ENCODE measurements at places on chromosomes 6 and 20.

GRCh38 chr6:47203266-47203937, 106.3 kb downstream of the TNFRSF21 start:
- DNase-seq = peak; percentile 20

- DNase-seq = peak; percentile 15
Measured at GRCh38 chr6:161235776-161236633, 37.9 kb downstream of the AGPAT4 start.

DNA sequence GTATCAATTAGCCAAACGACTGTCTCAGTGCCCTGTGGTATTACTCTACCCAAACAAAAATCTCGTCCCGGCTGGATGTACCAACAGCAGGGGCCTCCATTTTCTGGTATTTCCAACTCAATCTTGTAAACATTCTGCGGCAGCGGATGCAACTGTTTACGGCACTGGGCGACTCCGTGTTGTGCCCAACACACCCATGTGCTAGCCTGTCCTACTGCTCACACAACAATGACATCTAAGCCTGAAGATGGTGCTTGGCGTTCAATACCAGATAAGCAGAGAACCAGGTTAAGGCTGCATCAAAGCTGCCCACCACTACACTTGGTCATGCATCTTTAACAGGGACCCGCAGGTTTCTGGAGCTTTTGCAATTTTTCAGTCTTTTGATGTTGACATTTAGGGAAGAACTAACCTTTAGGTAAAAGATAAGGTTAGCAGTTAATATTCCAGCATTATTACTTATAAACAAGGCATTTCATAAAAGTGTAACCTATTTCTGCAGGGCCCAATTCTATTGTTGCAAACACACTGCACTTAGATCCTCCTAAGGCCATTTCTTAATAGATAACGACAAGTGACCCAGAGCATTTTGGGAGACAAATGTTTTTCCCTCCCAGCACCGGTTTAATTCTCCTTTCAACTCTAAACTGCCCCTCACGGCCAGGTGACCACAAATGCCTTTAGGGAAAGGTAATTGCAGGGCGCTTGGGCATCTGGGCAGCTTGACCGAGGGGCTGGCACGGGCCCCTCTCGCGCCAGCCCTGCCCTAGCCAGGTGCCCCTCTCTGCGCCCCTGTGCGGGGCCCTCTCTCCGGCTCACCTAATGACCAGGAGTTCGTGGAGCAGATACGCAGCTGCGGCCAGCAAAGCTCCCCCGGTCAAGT, 945 bp downstream of the FAXC start:
- no peak for DNase-seq

- DNase-seq = no peak
Measured at GRCh38 chr6:19838442-19839236, 1.5 kb downstream of the ID4 start.

DNA sequence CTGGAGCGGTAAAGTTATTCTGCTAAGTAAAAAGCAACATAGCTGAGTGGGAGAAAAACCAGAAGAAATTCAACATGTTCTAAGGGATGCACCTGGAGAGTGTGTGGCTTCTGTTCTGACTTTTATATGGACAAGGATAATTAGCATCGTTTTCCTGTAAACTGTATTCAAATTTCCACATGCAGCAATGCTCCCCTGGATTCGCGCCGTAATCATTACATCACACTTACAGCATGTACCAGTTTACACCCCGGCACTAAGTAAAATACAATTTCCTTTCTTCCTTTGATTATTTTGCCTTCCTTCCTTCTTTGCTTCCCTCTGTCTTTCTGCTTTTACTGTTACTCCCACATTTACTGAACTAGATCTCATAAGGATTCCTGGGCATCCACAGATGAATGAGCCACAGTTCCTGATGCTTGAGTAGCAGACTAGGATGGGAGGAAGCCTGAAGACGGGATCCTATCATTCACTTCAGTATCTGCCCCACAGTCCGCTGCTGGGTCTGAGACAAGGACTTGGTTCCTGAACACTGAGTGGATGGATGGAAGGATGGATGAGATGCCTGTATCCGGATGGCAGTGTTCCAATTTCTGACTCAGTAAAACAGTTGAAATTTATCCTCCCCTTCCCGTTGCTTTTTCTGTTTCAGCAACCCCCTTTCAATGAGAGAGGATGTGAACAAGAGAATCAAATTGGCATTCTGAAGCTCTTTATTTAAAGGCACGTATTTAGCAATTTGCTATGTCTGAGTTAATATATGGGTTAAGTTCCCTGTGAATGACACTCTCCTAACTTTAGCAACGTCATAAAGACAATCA, 174.6 kb downstream of the GJA10 start:
- DNase-seq = no peak

GRCh38 chr20:56348305-56348693, 10.5 kb upstream of the FAM210B start:
- DNase-seq = no peak

GRCh38 chr20:62739581-62740285, 31.1 kb downstream of the NTSR1 start:
- DNase-seq = no peak

DNA sequence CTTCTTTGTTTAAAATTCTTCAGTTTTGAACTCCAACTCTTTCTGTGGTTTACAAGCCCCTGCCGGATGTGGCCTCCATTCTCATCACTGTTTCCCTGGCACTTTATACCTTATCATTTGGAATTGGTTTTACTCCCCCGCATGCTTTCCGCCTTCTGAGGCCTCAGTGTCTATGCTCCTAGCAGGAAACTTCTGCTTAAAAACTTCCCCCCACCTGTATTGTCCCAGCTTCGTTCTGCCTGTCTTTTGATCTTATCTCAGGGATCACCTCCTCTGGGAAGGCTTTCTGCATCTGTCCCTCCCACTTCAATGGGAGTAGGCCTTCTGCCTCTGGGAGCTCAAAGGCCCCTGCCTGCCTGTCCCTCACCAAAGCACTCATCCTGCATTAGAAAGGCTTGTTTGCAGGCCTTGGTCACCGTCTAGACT, 3.4 kb upstream of the ANGPT4 start:
- DNase-seq = no peak

DNA sequence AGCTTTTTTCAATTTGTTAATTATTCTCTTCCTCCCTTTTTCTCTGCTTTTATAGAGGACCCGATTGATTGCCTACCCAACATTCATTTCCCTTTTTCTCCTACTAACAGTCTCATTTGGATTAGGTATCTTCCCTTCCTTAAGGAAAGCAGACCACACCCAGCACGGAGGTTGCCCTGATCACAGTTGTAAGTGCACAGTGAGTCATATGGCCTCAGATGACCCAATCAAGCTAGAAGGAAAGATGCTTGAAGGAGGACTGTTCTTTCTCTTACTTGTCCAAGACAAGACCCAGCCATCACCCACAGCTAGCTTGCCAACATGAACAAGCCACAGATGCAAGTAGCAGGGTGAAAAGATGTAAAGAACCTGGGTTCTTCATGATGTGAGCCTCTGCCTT, 518.6 kb downstream of the PKHD1 start:
- no peak for DNase-seq

DNA sequence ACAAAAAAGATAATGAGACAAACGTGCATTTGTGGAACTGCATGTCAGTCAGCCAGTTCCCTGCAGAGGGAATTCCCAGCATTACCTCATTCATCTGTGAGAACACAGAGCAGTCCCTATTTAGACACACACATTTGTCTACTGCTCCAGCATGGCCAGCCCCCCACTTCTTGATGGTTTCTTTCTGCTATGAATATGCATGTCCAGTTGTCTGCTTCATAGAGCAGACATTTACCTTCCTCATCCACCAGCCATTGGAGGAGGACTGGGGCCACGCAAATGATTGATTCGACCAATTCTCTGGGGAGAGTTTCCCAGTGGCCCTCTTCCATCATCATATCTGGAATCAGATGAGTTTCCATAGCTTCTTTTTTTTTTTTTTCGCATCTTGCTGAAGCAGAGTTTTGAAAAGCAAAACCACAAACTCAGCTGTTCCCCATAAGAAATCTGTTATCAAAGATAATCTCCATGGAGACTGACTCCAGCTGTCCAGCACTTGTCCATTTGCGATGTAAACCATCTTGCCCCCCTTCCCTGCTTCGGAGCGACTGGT, 11.8 kb downstream of the ENPP1 start:
- no peak for DNase-seq

DNA sequence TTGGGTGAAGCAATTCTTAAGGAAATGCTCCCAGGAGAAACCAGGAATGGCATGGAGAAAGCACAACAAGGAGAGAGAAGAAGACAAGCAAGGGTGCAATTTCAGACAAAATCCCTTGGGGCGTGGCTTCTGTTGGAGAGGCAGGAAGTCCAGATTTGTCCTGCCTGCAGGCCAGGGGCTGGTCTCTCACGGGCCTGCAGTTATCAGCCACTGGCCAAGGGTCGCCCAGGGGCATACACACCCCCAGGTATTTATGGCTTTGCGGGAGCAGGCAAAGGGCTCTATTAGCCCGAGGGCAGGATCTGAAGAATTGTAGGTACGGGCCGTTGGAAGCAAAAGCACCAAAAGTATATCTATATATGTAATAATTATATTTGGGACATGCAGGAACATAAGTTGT, 87.7 kb downstream of the IYD start:
- no peak for DNase-seq

DNA sequence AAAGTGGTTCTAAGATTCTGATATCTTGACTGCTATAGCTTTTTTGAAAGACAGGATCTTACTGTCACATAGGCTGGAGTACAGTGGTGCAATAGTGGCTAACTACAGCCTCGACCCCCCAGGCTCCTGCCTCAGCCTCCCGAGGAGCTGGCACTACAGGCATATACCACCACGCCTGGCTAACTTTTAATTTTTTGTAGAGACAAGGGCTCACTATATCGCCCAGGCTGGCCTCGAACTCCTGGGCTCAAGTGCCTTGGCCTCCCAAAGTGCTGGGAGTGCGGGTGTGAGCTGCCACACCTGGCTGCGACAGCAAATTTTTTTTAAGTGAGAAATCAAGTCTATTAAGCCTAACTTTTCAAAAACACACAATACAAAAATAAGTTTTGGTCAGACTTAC, 106.6 kb downstream of the NOL4L start:
- no peak for DNase-seq

DNA sequence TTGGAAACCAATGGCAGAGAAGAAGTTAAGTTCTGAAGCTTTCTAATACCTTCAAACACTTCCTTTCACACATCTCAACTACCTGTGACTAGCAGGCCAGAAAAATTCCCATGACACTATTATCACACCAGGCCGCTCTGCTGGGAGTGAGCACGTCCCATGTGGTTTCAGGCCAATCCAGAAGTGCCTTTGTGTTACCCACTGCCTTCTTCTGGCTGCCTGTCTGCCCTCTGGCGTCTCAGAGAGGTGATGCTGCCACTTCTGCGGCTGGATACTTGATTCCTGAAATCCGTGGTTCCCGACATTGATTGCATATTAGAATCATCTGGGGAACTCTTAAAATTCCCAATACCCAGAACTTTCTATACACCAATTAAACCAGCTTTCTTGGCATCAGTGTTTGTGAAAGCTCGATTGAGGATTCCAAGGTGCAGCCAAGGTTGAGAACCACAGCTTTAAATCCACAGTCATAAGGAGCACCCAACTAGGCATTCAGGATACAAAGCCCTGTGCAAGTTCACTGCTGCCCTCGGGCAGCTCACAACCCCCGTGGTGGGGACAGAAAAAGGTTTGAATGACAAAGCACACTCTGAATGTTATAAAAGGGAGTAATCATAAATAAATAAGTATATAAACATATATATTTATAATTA, 65.6 kb downstream of the STMND1 start:
- DNase-seq = no peak

DNA sequence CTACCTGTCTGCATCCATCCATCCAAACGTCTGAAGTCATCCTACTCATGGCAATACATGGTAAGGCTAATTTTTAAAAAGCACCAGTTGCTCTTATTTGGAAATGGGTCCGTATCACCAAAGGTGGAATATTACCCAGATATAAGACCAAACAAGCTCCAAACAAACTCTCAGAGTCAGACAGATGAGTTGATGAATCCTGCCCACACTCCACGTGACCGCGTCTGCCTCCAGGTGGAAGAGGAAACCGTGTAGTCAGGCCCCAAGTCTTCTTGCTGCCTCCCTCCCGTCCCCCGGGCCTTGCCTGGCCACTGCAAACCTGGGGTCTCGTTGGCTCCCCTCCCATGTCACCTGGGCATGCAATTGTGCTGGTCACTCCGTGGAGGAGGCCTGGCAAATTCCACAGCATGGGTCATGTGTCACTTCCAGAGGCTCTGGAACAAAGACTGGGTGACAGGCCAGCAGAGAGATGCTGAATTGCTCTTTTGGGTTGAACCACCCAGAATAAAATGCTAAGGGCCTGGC, 31.8 kb downstream of the CTCFL start:
- DNase-seq = no peak

- DNase-seq = no peak
Measured at GRCh38 chr20:12435268-12435667, 517.6 kb downstream of the BTBD3 start.

DNA sequence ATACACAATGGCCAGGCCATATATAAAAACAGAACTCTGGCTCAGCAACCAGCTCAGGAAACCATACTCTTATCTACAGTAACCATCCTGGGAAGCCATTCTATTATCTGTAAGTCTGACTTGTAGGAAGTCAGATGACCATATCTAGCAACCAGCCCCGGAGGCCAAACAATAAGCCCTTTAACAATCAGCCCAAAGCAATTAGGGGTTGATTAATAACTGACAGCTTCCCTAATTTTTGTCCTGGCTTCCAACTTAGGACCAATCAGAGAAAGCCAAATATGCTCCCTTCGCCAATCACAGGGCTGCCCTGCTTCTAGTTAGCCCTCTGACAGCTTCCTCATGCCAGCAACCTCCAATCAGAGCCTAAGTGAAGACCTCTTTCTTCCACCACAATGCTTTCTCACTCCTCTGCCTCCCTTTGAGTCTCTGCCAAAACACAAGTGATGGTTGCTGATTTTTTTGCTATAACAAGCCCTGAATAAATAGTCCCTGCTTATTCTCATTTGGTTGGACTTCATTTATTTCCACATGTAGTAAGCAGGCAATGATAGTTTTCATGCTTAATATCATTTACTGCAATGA, 37.8 kb upstream of the STXBP5 start:
- no peak for DNase-seq

DNA sequence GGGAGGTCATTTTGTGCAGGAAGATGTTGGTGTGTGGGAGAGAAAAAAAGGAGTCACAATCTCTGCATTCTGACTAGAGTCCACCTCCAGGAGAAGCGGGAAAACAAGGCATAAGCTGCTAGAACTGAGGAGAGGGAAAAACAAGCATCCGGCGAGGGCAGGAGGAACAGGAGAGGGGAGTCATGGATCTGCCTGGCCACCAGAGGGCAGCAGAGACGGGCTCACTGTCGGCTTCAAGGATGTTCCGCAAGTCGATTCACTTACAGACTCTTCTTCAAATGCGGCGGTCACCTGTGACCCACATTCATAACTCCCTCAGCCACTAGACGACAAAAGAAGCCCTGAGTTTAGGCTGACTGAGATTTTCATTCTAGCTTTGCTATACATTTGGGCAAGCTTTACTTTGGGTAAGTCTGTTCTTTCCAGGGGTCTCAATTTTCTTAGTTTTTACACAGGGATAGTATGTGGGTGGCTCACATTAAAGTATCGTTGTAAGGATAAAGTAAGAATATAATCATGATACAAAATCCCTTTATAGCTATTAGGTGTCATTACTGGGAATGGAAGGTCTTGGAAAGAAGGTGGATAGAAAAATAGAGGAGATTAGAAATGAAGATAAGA, 6.6 kb upstream of the BTNL2 start:
- peak; percentile 40 for DNase-seq

GRCh38 chr20:47674686-47675085, 110.6 kb downstream of the SULF2 start:
- DNase-seq = no peak

GRCh38 chr6:35356391-35356790, 14.0 kb downstream of the PPARD start:
- no peak for DNase-seq

Data from GM12878 (cell line).